NCI-H2081 (cell line): ENCODE measurements at places on chromosomes 6 and 20.
A peak's percentile ranks its signal among the peaks of the same experiment; 100 is the strongest.

GRCh38 chr6:155968921-155969320, 513.3 kb upstream of the NOX3 start:
- no peak for DNase-seq

GRCh38 chr20:43726811-43727338, at the start of gene GTSF1L:
TSS of gene GTSF1L (minus strand) at chr20:43727002. CDS start at chr20:43726694, 308 bp downstream.
- DNase-seq: no peak

DNA sequence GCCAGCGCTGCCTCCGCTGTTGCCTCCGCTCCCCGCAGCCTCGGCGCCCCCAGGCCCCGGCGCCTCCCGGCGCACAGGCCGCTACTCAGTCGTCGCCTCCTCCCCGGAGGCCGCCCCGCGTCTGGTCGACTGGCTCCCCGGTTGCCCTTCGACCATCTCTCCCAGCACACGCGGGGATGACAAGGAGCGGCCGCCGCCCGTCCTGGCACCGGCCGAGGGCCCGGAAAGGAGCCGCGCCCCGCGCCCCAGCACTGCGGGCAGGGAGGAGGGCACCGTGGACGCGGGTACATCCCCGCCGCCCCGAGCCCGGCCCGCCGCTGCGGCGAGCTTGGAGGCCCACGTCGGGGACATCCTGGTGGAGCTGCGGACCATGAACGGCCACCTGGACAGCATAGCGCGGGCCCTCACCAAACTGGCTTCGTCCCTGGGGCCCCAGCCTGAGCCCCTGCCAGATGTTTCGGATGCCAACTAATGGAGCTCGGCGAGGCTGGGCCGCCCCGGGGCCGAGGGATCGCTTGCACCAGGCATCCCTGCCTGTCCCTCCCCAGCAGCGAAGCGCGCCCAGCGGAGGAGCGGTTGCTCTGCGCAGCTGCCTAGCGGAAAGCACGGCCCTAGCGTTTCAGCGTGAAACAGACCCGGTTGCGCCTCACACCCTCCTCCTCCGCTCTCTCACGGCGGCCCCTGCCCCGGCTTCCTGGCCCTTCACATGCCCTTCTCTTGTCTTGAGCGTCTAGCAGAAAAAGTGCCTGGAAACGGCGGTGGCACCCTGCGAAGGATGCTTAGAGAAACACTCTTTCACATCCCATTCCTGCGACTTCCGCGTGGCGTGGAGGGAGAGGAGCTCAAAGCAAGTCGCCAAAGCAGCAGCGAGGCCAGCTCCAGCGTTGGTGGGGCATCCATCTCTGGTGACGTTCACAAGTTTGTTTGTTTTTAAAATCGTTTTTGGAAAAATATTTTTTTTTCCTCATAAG, 285.8 kb upstream of the SUPT3H start:
- no peak for DNase-seq

GRCh38 chr6:1687402-1687801, 77.7 kb downstream of the FOXC1 start:
- DNase-seq: no peak

DNA sequence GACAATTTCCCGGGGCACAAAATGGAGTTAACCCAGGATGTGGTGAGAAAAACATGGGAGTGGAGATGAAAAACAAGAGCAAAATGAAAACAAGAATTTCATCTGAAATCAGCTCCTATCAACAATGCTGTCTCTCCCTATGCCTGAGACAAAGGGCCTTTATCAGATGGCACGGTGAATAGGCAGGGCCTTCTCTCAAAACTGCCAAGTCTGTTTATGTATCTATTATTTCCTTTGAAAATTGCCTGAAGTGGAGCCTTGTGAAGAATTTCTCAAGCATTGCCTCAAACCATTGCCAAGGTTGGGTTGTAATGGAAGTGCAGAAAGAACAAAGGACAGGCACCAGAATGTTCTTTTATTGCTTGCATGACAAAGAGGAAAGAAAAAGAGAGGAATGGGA, 74.7 kb downstream of the BTBD3 start:
- no peak for DNase-seq

GRCh38 chr6:163782436-163783003, 368.0 kb downstream of the QKI start:
- DNase-seq: no peak

DNA sequence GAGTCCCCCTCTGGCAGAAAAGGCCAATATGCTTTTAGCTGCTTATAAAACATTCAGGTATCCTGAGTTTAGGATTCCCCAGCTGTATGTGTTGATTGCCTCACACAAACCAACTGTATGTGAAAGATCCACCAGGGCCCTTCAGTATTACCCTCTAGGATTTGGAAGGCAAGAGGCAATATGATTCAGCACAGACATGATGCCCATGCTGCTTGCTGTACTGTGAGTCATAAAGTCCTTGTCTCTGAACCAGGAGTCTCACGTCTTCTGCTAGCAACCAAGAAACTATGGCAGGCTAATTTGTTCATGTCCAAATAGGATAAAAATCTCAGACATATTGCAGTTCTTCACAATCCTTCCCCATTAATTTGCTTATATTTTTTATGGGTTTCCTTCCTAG, 789.2 kb upstream of the SLC35B3 start:
- no peak for DNase-seq

GRCh38 chr6:66849843-66850242, 1142.8 kb upstream of the EYS start:
- DNase-seq: no peak

- DNase-seq: no peak
Observed at GRCh38 chr6:107877968-107878367, 53.9 kb upstream of the SCML4 start.

- DNase-seq: no peak
Observed at GRCh38 chr20:50113420-50114224, 672 bp upstream of the UBE2V1 start.

DNA sequence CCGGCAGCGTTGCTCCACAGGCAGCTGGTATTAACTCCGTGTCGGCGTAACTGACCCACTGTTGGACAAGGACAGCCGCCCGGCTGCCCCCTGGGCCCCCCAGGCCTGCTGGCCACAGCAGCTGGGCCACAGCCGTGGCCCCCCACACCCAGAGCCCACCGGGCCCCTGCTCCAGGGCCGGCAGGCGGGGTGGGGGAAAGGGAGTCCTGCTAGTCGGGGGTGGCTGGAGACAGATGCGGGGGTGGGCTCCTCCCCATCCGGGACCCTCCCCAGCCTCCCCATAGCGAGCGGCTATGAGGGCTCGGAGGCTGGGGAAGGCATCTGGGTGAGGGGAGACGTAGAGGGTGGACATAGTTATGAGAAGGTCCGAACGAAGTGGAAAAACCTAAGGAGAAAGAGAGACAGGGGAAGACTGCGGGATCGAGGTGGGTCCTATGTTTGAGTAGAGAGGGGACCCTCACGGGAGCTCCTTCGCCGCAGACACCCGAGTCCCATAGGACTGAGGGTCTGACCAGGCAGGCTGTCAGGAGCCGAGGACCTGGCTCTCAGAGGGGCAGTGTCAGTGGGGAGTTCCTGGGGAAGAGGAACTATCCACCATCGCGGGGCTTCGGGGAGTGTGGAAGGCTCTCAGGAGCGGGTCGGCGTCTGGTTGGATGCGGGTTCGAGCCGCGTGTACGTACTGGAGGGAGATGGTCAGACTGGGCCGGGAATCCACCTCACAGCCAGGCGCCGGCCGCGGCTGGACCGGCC, 511 bp downstream of the VARS1 start:
- DNase-seq: no peak

DNA sequence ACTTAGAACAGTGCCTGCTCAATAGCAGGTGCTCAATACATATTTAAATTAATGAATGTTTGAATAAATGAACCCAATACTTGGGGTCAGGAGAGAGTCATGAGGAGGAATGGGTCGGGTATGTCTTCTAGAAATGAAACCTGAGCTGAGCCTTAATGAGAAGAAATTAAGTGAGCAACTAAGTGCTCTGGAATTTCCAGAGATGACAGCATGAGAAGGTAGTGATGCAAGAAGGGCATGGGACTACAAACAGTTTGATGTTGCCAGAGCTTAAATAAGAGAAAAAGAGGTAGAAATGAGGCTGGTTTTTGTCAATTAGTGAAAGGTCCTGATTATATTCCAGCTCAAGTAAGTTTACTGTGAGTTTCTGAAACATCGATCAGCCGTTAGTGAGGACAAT, 82.9 kb downstream of the PDE10A start:
- DNase-seq: no peak

GRCh38 chr6:110475066-110475653, 1.3 kb downstream of the SLC22A16 start:
- no peak for DNase-seq

DNA sequence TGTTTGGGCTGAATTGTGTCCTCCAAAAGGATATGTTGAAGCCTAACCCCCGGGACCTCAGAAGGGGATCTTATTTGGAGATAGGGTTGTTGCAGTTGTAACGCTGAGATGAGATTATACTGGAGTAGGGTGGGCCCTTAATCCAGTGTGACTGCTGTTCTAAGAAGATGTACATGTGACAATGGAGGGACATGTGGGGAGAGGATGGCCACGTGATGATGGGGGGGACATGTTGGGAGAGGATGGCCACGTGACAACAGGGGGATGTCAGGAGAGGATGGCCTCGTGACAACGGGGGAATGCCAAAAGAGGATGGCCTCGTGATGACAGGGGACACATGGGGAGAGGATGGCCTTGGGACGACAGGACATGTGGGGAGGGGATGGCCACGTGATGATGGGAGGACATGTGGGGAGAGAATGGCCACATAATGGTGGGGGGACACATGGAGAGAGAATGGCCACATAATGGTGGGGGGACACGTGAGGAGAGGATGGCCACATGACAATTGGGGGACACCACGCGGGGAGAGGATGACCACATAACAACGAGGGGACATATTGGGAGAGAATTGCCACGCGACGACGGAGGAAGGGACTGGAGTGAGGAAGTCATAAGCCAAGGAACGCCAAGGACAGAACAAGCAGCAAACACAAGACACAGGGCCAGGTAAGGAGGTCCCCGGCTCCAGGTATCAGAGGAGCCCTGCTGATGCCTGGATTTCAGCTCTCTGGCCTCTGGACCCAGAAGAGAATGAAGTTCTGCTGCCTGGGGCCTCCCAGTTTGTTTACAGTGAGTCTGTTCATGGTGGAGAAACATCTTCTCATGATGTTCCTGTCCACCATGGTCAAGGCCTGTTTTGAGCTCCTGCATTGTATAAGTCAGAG, 29.2 kb downstream of the SYNJ2 start:
- DNase-seq: no peak

DNA sequence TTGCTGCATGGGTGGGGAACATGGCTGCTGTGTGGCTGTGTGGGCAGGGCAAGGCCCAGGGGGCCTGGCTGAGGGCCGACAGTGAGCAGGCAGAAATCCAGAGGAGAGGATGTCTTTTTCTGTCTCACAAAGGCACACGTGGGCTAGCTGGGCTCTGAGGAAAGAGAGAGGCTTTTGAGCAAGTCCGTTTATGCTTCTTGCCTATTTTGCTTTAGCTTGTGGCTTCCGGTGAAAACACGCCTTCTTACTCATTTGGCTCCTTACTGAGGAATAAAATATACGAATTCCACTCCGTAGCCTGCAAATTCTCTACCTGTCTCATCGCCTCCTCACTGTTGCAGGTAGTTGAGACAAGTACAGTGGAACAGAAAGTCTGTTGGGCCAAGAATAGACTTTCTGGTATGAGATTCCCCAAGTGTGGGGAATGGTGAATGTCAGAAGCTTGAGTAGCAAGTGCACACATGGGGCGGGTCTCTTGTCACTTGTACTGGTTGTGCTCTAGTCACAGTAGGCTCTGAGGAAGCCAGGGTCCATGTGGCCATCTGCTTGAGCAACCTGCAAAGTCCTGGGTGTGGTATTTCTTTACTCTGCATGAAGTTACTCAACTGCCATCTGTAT, 28.4 kb downstream of the WRNIP1 start:
- no peak for DNase-seq

DNA sequence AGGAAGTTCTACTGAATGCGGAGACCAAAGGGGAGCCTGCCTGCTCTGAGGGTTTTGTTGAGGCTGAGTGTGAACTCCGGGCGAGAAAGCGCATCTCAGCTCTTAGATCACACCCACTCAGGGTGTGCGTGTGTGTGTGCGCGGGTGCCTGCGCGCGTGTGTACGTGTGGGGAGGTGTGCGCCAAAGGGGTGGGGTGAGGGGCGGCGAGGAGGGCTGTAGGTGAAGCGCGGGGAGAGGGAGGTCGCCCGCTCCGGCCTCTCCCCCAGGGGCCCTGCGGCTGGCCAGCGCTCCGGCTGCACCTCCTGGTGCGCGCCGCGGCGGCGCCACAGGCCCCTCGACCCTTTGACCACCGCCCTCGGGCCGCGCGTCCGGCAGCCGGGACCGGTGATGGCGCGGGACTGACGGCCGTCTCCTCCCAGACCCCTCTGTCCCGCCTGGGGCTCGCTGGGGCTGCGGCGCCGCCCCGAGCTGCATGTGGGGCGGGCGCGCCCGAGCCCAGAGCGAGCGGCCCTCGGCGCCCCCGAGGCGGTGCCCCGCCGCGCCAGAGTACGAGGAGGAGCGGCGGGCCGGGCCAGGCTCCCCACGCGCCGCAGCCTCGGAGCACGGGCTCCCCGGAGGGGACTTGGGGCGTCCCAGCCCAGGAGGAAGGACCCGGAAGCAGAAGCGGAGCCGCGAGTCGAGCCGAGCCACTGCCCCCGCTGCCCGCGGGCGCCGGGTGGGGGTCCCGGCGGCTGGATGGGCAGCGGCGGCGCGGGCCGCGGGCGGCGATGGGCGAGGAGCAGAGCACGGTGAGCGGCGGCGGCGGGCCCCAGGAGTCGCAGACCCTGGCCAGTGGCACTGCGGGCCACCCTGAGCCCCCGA, at the start of gene RNF217:
Gene RNF217 (plus strand): TSS at position 661 of the 862 bp plus-strand sequence. CDS start 108 bp downstream, at position 769.
- DNase-seq: peak; percentile 16

DNA sequence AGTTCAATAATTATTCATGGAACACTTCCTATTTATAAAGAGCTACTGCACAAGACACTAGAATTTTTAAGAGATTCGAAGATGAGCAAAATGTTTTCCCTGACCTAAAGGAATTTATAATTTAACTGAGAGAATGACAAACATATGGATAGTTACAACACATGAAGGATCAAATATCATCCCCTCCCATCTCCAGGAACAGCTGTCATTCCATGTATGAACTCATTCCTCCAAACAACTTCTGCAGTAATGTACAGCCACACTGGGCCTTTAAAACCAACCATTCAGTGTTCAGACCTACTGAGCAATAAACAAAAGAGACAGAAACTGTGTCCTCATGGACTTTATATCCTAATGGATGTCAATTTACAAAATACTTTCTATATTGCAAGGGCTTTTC, 87.8 kb downstream of the KIF16B start:
- DNase-seq: no peak

DNA sequence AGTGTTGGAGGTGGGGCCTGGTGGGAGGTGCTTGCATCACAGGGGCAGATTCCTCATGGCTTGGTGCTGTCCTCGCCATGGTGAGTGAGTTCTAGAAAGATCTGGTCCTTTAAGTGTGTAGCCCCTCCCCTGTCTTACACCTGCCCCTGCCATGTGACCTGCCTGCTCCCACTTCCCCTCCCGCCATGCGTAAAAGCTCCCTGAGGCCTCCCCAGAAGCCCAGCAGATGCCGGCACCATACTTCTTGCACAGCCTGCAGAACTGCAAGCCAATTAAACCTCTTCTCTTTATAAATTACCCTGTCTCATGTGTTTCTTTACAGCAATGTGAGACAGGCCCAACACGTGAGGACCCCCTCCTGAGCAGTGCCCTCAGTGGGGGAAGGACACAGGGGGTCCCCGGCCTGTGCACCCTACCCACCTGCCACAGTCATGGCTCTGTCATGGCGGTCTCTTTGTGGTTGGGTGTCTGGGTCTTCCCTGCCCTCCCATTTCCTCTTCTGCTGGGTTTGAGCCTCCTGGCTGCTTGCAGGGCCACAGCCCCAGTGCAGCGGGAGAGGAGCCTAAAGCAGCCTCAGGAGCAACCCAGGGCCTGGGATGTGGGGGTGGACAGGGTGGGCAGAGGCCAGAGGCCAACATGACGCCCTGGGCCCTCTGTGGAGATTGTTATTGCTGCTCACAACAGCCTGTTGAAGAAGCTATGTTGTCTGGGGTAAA, 87.2 kb upstream of the QKI start:
- no peak for DNase-seq
